ENCODE measurements at places on chromosomes 3 and 15. TPM values are rescaled to one million over a fixed set of nuclear protein-coding genes. Genes with fewer than 3 reads are reported as not detected.

Gene RUBCN
- 27.3 TPM for total RNA-seq

Gene GNAT1
- not detected for total RNA-seq

DNA sequence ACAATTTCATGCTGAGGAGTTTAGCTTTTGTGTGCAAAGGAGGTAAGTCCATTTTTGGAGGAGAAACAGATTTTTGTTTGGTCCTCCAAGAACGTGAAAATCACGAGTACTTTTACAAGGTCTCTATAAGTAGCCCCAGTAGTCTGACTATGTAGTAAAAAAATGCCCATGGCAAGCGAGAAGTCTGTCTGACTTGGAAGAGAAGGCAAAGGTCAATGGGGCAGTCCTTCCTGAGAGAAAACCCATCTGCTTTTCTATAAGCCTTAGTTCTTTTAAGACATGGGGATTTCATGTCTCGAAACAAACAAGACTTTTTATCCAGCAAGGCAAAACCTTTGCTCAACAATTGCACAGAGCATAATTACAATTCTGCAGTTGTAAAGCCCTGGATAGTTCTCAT, 183.2 kb downstream of the GAP43 start:
- DNase-seq = no peak

Gene MYL3
- total RNA-seq = not detected

DNA sequence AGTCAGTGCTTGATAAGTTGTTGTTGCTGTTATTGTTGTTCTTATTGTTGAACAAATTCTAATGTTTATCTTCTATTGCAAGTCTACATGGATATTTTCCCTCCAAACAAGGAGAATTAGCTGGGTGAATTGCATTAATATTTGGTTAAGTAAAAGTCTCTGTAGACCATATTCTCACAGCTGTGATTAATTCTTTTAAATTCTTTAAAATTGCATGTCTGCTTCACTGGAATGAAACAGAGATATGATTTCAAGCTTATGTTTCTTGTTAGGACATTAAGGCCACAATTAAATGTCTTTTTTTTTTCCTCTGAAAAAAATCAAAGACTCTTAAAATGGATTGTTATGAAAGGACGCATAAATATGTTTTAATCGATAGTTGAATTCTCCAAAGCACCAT, 153.4 kb downstream of the EBLN2 start:
- DNase-seq = no peak

GRCh38 chr3:3082234-3082924, 27.8 kb downstream of the IL5RA start:
- no peak for DNase-seq

Gene GOLGA8H
- total RNA-seq = 0.41 TPM

Measured in frontal cortex (tissue), 4 donors.